ENCODE measurements at places on chromosomes 16 and 17.
A peak's percentile ranks its signal among the peaks of the same experiment; 100 is the strongest.

- DNase-seq, result no peak
These were observed 102.4 kb downstream of the ABCC12 start for GRCh38 chr16:48053418-48053745.

- no peak for DNase-seq
These were observed 15.5 kb upstream of the USP22 start for GRCh38 chr17:21058098-21058893.

- no peak for DNase-seq
These were observed 93.1 kb downstream of the PITPNC1 start for GRCh38 chr17:67470163-67470562.

DNA sequence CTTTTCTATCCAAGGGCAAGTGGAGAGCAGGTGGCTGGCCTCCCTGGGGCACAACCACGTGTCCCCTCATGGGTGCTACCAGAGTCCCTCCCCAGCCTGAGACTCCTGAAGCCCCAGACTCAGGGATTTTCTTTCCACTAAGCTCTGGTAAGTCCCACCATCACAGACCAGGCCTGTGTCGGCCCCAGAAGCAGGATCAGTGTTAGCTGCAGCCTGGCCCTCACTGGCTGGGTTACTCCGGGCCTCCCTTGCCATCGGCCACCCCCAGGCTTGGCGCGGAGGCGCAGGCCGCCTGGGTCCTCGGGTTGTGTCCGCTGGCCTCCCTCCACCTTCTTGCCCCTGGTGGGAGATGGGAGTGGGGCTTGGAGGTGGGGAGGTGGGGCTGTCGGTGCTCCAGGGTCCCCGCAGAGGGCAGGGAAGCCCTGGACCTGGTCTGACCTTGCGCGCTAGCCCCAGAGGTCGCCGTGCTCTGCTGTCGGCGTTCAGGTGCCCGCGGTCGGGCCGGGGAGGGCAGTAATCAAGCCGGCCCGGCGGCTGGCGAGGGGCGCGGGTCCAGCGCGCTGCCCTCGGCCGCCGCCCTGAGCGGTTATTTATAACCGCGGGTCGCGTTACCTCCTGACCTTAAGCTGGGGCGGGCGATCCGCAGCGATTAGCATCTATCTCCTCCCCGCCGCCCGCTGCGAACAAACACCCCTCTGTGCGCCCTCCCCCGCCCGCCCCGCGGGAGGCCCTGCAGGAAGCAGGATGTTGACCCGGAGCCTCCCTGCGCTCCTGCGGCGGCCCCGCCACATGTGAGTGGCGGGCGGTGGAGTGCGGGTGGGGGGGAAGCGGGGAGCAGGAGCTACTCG lies 78.1 kb upstream of the TOB1 start:
- DNase-seq, result peak; percentile 53

DNA sequence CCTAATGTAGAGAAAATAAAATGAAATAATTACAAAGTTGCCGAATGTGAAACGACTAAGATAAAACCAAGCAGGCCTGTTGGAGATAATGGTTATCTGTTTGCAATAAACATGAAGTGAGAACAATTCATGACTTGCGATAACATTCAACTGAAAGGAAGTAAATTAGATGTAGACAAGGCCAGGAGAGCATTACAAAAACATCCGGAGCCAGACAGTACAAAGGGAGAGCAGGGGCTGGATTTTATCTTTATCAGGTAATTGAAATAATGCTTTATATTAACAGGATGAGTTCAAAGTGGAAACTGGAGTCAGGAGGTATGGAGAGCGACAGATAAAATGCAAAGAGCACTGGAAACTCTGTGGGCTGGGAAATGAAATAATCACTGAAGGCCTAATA lies 265.6 kb upstream of the GOT2 start:
- DNase-seq, result no peak

- no peak for DNase-seq
These were observed at the start of gene CHST6 for GRCh38 chr16:75495076-75495674. Gene CHST6 (minus strand): TSS chr16:75495441. CDS start chr16:75479828, 15,613 bp downstream.

- DNase-seq, result no peak
These were observed 43.9 kb downstream of the MEAK7 start for GRCh38 chr16:84460406-84461028.

DNA sequence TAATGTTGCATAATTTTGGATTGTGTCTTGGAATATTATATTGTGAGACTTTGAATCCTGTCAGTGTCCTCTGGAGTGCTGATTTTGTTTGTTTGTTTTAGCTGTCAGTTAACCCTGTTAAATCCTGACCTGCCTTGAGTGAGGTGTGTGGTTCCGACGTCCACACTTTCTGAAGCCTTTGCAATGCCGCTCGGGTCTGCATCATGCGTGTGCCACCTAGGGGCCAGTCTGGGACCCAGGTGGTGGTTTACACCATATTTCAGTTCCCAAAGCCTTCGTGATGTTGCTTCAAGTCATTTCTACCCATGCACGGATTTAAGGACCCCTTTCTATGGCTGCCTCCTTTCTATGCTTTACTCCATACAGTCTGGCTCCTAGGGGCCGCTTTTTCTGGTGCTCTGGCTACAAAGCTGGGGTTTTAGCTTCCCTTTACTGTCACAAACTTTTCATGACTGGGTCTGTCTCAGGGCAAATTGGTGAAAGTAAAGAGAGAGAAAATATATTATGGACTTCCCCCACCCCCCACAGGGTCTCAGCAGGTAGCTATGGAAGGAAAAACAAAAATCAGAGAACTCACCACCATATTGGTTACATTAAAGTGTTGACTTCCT lies 11.4 kb upstream of the OR4D1 start:
- no peak for DNase-seq

Data from stimulated activated CD8-positive, alpha-beta memory T cell treated with anti-CD3 and anti-CD28 coated beads, Interleukin-15, amount 100 ng/mL, for 24 hours (primary cell).